ENCODE measurements at places on chromosomes 12 and 14.
A peak's percentile ranks its signal among the peaks of the same experiment; 100 is the strongest.

DNA sequence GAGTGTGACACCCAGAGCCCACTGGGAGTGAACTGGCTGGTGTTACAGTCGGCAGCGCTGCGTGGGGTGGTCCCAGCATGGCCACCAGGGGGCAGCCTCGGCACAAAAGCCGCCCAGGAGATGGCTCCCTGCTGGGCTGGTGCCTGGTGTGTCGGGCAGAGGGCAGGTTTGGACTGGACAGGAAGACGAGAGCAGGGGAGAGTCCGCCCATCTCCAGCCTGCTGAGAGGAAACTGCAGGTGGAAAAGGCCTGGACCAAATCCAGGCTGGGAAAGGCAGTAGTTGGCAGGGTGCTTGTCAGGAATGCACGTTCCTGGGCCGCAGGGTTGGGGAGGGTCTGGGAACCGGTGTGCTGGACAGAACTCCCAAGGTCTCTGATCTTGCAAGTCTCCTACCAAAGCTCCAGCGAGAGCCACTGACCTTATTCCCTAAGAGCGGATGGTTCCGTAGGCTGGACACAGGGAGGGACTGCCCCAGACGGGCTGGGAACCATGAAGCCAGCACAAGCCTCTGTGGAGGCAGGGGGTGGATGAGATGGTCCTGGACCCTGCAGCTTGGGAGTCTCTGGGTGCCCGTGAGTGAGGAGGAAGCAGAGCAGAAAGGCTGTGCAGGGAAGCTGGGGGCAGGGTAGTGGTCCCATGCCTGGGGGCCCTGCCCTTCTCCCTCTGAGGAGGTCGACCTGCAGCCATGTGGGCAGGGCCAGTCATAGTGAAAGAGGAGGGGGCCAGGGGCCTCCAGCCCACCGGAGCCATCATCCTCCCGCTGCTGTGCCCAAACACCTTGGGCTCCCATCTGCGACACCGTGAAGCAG lies 1.8 kb downstream of the AHNAK2 start:
- peak; percentile 83 for DNase-seq

DNA sequence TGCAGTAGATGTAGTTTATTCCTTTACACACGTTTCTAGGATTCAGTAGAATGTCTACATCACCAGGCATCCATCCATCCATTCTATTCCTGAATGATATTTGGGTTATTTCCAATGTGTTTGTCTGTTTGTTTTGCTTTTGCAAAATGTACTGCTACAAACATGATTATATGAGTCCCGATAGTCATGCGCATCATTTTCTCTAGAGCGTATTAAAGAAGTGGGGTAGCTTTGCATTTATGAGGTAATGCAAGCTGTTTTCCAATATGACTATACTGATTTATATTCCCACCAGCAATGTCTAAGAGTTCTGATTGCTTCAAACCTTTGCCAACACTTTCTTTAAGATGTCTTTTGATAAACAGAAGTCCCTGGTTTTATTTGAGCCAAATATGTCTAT lies 253.2 kb downstream of the NOVA1 start:
- no peak for DNase-seq

GRCh38 chr14:103697603-103698379 lies 17.5 kb downstream of the XRCC3 start:
- no peak for DNase-seq

GRCh38 chr12:128557231-128557630 lies 266.5 kb downstream of the SLC15A4 start:
- DNase-seq: no peak

DNA sequence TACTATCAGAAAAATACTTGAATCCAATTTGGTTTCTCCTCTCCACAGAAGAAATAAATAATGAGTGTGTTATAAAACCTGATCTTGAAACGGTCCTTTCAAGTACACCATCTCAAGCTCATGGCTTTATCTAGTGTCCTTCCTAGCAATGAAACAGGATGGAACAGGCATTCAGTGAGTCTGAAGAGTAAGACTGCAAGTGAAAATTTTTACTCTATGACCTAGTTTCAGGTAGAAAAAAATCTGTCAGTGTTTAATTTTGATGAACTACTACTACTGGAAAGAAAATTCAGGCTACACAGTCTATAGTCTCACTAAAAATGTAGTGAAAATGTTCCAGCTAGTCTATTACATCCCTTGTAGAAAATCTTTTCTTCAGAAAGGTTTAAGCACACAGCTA lies 7.7 kb downstream of the CBX5 start:
- DNase-seq: no peak

DNA sequence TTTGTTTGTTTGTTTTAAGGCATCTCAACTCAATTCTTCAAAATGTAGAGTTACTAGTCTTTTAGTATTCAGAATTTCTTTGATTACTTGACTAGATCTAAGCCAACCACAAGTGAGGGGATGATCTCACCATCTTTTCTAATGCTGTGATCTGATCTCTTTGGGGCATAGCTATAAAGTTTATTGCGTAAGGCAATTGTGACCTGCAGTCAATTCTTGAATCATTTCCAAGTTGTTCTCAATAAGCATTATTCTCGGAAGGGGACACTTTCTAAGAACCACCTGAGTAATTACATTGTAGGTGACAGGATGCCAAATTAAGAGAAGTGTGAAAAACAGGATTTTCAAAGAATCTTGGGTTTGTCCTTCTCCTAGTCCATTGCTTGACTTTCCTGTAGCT lies 13.1 kb downstream of the DACT1 start:
- DNase-seq: no peak

GRCh38 chr12:4934407-4935035 lies 24.8 kb downstream of the KCNA1 start:
- DNase-seq: no peak

- no peak for DNase-seq
Measured at GRCh38 chr14:30069536-30069935, 141.9 kb upstream of the PRKD1 start.

DNA sequence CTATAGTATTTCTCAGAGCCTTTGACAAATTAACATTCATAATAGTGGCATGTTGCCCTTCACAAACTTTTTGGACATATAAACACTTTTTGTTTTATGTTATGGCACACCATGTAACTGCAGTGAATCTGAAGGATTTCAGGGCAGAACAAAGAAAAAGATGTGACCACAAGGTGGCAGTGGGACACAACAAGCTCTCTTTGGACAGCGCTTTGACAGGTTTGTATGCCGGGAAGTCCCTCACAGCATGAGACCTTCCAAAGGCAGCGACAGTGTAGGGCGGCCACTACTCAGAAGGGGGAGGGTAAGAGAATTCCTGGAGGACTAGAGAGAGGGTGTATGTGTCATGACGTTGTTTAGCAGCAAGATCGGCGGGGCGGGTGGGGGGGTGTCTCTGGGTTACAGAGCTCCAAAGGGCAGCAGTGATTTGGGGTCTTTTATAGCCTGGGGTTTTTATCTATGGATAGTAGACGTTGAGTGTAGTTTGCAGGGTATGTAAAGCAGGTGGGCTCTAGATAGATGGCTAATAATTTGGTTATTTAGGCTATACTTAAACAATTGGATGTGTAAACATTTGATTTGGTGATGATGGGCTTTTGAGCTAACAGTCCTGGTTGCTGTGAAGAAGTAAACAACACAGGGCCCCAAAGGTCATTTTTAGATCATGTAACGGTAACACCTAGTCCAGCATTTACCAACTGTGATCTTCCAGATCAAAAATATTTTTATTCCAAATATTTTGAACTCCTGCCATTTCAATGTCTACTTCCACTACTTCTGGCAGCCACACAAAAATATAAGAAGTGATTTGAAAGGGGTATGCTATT lies 22.9 kb downstream of the ETFBKMT start:
- peak; percentile 79 for DNase-seq

DNA sequence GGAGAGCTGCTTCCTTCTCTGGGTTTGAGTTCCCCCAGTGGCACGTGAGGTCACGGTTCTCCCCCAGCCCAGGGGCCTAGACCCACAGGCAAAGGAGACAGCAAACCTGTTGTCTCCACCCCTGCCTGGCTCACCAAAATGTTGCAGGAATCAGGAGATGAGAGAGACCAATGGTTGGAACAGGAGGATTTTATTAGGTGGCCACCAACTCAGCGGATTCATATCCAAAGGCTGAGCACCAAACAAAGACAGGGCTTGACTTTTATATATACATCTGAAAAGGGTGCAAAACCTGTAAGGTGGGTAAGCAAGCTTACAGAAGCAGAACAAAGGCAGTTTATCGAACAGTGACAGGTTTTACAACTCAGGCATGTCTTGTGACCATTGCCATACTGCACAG lies 9.2 kb upstream of the ADAM21 start:
- no peak for DNase-seq

GRCh38 chr14:97946240-97946639 lies 1149.1 kb downstream of the VRK1 start:
- no peak for DNase-seq

DNA sequence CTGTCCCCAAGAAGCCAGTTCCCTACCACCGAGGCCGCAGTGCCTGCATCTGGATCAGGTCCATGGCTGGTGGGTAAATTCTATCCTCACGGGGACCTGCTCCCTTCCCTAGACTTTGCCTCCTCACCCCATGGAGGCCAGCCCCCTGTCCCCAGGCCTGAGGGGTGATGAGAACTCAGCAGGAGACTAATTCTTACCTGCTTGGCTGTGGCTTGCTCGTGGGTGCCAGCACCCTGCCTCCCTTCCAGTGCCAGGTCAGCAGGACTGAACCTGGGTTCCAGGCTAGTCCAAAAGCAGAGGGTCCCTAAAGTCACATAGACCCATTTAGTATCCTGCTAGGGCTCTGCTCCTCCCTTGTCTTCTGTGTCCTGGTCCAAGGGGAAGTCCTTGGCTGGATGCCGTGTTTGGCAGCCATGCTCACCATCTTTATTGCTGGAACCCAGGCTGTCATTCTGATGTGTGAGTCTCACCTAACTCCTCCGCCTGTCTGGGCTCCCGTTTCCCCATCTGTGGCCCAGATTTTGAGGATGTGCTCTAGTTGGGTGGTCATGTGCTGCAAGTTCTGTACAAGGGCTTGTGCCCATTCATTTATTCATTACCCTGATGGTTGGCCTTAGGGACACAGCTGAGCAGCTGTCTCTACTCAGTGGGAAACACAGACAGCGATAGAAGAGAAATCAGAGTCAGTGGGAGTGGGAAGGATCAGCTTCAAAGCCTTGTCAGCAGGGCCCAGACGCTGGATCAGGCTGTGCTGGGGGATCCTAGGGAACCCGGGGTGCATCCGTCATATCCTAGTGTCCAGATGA lies 949 bp downstream of the PLBD2 start:
- DNase-seq: no peak

DNA sequence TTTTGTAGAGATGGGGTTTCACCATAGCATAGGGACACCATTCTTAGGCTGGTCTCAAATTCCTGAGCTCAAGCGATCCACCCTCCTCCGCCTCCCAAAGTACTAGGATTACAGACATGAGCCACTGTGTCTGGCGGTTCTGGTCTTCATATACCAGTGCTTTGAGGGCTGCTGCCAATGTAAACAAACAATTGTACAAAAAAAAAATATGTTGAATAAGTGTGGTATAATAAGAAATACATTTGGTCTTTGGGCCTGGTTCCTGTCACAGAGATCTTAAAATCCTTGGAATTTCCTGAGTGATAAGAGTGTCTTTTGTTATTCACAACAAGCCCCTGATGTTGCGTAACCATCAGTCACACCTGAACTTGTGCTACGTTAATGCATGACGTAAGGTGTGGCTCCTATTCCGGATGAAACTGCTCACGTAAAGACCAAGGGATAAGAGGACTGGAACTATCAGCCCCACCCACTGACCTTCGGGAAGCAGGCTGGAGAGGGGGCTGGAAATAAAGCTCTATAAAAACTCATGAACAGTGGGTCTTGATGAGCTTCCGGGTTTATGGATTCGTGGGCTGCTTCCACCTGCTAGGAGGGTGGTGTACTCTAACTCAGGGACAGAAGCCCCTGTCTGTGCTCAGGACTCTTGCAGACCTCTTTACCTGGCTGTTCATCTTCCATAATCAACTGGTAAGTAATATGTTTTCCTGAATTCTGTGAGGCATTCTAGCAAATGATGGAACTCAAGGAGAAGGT lies 16.5 kb upstream of the RIMKLB start:
- no peak for DNase-seq

DNA sequence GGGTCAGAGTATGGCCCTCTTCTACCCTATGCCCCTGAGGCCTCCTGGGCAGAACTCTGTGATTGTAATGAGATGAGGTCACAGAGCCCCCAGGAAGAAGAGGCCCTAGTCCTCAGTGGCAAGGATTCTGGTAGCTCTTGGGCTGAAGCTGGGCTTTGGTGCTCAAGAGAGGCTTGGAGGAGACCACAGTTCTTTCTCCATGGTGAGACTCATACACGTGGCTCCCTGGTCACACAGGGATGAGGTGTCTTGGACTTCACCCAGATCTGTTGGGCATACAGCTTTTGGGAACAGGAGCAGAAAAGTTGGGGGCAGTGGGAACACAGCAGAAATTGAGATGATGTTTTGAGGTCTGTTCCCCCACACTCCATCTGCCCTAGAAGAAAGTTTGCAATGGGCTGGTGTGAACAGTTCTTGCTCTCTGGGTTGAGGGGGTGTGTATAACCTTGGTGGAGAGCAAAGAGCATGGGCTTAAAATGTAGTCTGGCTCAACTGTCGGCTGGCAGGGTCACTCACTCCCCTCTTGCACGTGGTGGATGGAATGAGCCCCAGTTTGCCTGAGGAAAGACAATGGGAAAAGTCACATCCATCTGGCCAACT lies at the start of gene KRT86:
Gene KRT86 (plus strand): TSS at position 125 of the 600 bp plus-strand sequence. CDS start 27,272 bp downstream, outside the sequence.
- DNase-seq: no peak

- no peak for DNase-seq
Measured at GRCh38 chr14:72380456-72380855, 448.2 kb downstream of the RGS6 start.

- no peak for DNase-seq
Measured at GRCh38 chr12:293199-293598, 30.6 kb upstream of the SLC6A13 start.

DNA sequence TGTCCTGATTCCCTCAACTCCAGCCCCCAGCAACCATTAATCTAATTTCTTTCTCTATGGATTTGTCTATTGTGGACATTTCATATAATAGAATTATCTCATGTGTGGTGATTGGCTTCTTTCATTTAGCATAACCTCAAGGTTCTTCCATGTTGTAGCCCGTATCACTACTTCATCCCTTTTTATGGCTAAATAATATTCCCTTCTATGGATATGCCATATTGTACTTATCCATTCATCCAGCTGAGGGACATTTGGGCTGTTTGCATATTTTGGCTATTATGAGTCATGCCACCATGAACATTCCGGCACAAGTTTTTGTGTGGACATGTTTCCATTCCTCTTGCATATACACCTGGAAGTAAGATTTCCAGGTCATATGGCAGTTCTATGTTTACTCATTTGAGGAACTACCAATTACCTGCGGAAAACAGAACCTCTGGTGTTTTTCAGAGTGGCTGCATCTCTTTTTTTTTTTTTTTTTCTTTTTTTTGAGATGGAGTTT lies 108.7 kb upstream of the MAP1LC3B2 start:
- no peak for DNase-seq

DNA sequence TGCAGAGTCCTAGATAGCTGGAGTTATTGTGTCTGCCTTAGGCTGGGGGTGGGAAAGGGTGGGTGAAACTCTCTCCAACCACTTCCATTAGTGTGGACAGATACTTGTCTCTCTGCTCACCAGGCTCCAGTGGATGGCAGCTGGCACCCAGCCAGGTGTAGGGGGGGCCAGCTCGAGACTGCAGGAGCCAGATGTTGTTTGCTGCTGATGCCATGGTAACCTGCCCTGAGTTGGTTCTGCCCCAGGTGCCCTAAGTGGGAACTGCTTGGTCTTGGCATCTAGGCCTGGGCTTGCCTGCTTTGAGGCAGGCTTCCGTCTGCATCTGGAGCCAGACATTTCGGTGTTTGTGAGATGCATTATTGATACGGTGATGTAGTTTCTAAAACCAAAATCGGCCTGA lies 82.2 kb downstream of the ADCK1 start:
- DNase-seq: no peak

Data from CD4-positive, alpha-beta T cell treated with Interleukin-15 for 1 hour (primary cell).